Choroid plexus epithelial cell (primary cell): ENCODE measurements at places on chromosomes 3 and 15.
A peak's percentile ranks its signal among the peaks of the same experiment; 100 is the strongest.

- no peak for DNase-seq
These were observed 319.0 kb downstream of the GABRB3 start for GRCh38 chr15:26453914-26454313.

DNA sequence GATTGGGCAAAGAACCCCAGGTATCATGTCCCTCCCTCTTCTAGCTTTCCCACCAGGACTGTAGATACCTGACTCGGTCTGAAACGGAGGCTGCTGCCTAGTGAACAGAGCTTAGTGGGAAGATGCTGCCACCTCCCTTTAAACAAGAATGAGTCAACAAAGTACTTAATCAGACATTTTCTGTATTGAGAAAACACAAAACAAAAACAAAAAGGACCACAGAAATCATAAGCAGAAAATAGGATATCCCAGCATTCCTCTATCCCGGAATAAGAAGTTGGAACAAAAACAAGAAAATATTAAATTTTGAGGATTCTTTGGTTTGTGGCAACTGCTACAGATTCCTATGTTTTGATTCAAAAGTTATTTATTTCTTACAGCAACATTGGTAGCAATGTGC lies 51.7 kb upstream of the COL8A1 start:
- peak; percentile 46 for DNase-seq

DNA sequence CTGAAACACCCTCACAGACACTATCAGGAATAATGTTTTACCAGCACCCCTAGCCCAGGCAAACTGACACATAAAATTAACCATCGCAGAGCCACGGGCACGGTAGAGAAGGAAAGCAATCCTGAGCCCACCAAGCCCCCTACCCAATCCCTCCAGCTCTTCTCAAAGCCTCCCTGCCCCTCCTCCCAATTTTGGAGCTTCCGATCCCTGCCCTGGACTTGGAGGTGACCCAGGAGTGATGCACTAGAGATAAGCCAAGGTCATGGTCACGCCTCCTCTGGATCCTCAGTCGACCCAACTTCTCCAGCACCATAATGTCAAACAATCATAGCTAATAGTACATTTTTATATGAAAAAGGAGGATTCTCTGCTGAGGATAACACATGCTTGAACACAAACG lies 188.7 kb upstream of the NSMCE3 start:
- no peak for DNase-seq

GRCh38 chr15:99956820-99957641 lies 223.8 kb upstream of the LYSMD4 start:
- DNase-seq: no peak

GRCh38 chr3:47606165-47606564 lies 27.5 kb upstream of the CSPG5 start:
- DNase-seq: no peak

DNA sequence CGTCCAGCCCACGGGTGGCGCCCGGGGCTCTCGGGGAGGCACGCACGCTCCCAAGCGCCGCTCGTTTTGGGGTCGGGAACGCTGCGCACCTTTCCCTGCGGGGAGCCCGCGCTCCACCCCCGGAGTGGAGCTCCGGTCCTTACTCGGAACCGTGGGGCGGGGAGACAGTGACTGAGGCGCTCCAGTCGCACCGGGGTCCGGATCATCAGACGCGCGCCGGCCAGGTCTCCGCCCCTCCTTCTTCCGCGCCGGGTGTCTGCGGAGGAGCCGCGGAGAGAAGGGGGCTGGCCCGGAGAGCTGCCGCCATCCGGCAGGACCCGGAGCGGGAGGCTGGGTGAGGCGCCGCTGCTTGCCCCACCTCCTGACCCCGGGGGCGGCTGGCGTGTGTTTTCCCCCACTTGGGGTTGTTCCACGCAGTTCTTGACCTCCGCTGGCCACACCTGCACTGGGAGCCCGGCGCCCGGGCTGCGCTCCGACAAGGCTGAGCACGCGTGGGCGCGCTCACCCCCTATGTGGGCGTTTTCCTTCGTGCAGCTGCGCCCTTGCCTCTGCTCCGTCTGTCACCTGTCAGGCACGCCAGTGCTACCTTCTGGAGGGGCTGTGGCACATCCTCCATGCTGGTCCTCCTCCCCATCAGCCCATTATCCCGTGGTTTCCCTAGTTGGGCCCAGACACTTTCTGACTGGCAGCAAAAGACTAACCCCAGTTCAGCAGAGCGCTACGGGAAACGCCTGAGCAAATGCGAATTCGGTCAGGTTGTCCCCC lies at the start of gene MCF2L2:
Gene MCF2L2, minus strand, starts transcription at position 173 of the 765 bp plus-strand sequence. CDS start 642 bp downstream, outside the sequence.
- DNase-seq: peak; percentile 29

GRCh38 chr15:92631721-92632120 lies 23.9 kb downstream of the FAM174B start:
- DNase-seq: no peak

GRCh38 chr3:51361746-51362145 lies 23.3 kb upstream of the MANF start:
- DNase-seq: no peak
